Renal cortical epithelial cell (primary cell): ENCODE measurements at places on chromosomes 4 and X.

GRCh38 chr4:182190306-182190705 lies 52.9 kb upstream of the TENM3 start:
- DNase-seq, result no peak

GRCh38 chr4:158860856-158861255 lies 92.0 kb downstream of the FNIP2 start:
- DNase-seq, result no peak

DNA sequence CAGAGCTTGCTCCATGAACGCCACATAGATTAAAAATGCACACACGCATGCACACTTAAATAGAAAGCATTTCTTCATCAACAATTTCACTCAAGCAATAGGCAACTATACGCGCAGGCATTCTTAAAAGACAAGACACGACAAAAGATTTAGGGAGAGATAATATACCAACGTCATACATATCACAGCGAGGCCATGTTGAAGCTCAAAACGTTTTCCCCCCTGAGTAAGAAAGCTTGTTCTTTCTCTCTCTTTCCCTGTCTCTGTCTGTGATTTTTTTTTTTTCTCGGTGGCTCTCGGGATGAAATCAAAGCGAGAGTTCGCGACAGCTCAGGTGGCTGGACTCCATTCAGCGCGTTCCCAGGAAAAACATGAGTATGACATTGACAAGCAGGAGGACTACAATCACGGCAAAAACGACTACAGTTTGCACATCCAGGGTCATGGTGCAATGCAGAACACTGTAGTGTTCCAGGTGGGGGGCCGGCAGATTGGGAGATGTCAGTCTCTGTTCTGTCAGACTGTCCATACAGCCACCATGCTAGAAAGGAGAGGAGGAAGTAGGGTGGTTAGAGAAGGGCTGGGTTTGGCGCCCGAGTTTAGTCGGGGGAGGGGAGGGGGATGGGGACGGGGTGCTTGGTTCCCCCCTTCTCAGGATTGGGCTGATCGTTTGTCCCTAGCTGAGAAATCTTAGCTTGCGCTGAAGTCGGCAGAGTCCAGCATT lies 30.7 kb downstream of the ARHGEF9 start:
- DNase-seq, result no peak

GRCh38 chr4:153765894-153766293 lies 6.1 kb upstream of the RNF175 start:
- no peak for DNase-seq
